ENCODE measurements at places on chromosomes 1 and 21.

DNA sequence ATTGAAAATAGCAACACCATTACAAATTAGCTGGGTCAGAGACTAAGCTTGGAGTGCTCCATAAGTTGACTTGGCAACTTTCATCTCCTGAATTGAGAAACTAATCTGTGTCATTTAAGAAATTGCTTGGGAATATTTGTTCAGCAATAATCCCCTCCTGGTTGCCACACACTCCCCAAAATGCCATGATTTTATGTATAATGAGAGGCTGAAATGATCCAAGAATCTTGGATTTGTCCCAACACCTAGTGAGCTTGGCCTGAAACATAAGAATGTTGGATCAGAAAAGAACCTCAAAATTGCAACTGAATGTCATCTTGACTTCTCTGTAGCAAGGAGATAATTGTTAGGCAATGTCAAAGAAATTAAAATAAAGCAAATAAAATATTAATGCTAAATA is 805.9 kb upstream of the ADAMTS5 start:
- DNase-seq, result no peak

GRCh38 chr21:37073417-37074196 is 553 bp downstream of the TTC3 start:
- peak; percentile 78 for DNase-seq

GRCh38 chr1:23527366-23527765 is 3.7 kb downstream of the E2F2 start:
- no peak for DNase-seq

GRCh38 chr1:41296506-41296905 is 54.4 kb upstream of the SCMH1 start:
- DNase-seq, result no peak

DNA sequence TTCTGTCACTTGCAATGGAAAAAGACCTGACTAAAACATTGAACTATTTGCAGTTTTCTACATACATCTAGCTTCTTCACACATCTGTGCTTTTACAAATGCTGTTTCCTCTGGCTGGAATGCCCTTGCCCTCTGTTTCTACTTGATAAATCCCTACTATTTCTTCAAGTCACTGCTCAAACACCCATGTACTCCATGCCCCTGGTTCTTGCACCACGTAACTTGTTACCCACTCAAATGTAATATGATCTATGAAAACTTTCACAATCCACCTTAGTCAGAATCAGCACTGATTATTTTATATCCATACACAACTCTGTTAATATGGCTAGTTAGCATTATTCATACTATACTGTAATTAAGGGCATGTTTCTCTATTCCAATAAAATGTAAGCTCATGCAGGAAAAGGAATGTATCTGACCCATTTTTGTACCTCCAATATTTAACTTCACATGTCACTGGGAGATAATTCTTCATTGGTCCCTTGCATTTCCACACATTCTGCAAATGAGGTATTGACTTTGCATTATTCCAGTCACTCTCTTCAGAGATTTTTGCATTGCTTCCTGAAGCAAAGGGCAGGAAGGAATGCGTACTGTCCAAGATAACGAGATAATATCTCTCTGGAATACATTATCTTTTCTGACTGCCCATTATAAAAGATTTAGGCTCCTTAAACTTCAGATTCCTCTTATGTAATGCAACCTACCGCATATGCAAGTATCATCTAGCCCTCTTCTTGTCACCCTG is 158.3 kb downstream of the COL24A1 start:
- no peak for DNase-seq

- DNase-seq, result peak; percentile 94
Measured at GRCh38 chr1:13593511-13594131, 10.0 kb downstream of the PDPN start.

- DNase-seq, result no peak
Measured at GRCh38 chr1:214154596-214155292, 126.2 kb upstream of the SMYD2 start.
